Posterior vena cava (tissue), 2 donors: ENCODE measurements at places on chromosomes 11 and 22.

GRCh38 chr11:128948583-128948982, 5.9 kb upstream of the TP53AIP1 start:
- peak; percentile 30 for DNase-seq

DNA sequence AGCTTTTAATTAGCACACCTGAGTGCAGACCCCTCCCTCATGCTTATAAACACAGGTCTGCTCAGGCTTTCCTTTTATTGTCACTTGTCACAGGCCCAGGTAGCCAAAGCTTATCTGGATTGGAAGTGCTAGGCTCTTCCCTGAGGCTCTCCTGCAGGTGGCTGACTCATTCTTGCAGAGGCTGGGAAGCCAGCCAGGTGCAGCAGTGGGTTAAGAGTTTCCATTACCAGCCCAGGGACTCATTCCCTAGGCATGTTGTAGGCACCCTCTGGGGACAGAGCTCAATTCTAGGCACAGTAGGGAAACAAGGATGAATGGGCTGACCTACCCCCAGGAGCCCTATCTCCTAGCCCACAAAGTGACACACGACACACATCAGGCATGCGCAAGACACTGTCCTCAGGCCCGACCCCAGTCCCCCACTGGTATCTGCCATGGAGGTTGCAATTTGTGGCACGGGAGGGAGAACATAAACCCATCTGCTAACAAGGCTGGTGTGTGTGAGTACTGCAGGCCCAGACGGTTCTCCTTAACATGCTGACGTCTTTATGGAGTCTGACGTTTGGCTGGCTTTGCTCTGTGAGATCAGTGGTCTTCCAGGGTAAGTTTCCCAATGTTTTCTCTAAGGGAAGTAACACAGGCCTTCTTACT, 94.2 kb downstream of the ABTB2 start:
- DNase-seq = no peak

DNA sequence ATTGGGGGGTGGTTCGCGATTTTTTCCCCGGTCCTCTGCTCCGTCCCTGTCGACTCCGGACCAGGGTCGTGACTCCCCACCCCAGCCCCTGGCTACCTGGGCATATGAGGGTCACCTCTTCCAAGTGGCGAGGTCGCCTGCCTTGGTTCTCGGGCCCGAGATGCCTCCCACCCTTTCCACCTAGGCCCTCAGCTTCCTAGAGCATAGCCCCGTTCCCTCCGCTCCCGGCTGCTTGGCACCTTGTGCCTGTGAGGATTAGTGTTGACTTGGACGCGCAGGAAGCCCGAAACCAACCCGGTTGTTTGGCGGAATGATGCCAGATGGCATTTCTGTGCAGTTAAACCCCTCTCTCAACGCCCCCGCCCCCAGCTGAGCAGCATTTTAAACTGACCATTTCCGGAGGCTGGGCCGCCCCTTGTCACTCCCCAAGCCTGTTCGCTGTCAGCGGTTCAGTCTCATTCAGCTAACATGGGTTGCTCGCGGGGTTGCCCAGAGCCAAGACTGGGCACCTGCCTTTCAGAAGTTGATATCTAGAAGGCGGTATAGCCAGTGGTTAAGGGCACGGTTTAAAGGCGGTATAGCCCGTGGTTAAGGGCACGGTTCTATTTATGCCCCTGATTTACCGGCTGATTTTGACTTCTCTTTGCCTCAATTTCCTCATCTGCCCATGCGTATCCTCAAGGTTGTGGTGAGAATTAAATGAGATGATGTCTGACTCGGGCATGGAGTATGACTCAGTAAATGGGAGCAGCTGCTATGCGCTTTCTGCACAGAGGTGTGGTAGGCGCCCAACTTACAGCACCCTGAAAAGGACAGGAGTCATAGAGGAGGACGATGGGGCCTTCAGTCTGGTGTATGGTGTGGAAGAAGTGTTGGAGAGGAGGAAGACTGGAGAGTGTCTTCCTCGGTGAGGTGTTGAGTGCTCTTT, 639 bp downstream of the INCENP start:
- DNase-seq = peak; percentile 77

GRCh38 chr22:40567626-40568328, 68.7 kb downstream of the MRTFA start:
- no peak for DNase-seq

- DNase-seq = peak; percentile 49
These were observed 21.9 kb downstream of the TPBGL start for GRCh38 chr11:75262436-75262835.

GRCh38 chr11:85167471-85167870, 459.7 kb downstream of the DLG2 start:
- DNase-seq = no peak

- DNase-seq = no peak
These were observed 1.4 kb downstream of the CELSR1 start for GRCh38 chr22:46535876-46536536.

DNA sequence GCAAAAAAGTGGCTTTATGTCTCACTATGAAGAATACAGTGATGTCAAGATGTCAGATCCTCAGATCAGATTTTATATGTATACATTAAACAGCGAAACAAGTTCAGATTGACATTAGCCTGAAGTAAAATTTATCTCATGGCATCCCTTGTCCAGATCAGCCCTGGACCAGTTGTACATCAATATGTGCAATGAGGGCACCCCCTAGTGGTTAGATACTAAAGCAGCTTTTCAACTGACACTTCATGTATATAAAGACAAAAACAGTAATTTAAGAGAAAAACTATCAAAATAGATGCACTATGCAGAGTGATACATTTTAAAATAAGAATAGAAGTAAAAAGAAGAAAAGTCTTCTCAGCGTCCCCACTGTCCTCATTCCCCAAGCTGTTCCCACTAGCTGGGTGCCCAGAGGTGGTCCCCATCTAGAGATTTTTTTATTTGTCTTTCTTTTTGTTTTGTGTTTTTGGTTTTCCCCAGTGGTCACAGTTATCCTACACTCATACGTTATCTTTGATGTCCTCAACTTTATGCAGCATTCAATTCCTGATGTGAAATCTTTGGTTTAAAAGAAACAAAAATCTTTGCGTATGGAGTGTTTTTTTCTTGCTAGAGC, 2193.4 kb upstream of the RAG2 start:
- no peak for DNase-seq

DNA sequence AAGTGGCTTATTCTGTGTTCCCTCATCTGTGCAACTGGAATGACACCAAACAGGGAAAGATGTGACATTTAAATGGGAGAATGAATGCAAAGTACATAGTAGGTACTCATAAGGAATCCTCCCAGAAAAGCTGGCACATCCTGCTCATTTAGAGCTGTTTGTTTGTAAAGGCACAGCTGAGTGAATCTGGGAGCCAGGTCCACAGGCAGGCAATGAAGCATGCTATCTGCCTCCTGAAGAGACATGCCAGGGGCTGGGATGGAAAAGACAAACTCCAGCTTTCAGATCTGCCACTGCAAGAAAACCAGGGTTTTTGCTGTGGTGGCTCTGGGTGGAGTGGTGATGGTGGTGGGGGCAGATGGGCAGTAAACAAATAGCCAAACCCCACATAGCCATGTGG, 150.1 kb downstream of the TENM4 start:
- DNase-seq = no peak

- DNase-seq = no peak
These were observed 12.8 kb downstream of the PMM1 start for GRCh38 chr22:41576877-41577276.

DNA sequence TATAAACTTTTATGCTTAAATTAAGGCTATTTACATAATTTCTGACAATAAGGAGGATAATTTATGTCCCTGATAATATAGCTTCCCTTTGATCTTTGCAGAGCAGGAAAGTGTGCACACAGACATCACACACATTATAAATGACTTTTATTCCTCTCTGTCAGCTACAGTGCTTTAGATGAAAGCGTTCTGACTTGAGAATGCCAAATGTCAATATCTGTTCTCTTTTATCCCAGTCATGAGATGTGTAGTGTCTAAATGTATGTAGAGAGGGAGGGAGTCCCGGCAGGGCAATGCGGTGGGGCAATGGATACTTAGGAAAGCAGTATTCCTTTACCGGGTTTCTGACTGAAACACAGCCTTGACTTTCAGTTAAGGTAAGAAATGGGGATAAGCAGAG, 225.4 kb upstream of the CHORDC1 start:
- no peak for DNase-seq

DNA sequence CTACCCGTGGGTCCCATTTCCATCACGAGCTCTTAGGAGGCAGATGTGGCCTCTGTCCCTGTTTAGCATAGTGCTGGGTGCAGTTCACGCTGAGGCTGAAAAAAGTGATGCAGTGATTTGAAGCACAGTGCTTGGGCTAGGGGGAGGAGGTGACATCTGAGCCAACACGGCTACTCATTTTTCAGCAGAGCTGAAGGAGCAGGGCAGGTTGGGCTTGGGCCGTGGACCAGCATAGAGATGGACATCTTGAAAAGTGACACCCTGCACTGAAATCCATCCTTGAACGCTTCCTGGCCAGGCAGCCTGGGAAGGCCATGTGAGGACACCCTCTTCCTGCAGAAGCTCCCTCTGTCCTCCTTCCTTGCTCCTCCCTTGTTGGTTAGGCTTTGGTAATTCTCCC, 66.4 kb downstream of the ADAMTS15 start:
- no peak for DNase-seq

DNA sequence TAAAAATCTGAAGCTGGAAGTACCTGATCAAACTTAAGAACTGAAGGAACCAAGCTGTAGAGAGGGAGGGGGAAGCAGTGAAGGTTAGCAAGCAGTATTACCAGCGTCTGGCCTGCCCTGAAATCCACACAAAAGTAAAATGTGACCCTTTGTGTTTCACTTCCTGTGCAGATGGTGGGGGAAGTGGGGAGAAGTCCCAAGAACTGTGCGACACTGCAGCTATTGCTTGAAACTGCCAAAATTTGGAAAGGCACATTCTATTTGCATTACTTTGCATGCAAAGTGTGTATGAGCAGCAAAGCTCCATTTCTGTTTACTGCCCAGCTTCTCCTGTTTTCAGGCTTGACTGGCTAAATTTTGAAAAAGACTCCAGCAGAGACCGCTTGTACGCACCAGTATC, 72.1 kb upstream of the BMAL1 start:
- DNase-seq = no peak

DNA sequence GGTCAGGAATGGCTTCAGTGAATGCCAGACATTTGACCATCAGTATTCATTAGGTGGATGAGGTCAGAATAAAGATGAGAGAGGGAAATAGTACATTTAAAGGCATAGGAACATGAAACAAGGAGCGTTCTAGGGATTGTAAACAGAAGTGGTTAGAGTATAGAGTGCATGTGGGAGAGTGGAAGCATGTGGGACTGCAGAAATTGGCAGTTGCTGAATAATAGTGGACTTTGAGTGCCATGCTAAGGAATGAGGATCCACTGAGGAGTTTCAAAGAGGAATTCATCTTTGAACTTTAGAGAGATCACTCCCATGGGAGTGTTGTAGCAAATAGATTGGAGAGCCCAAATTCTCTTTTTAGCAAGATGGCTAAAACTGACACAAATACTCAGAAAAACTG, 7.9 kb downstream of the RNF169 start:
- DNase-seq = no peak

- no peak for DNase-seq
These were observed 100.2 kb downstream of the SYN3 start for GRCh38 chr22:32958001-32958400.

- DNase-seq = peak; percentile 64
These were observed 31.7 kb downstream of the LIF start for GRCh38 chr22:30214703-30215407.

- DNase-seq = no peak
These were observed 17.3 kb downstream of the RNH1 start for GRCh38 chr11:489610-490185.

DNA sequence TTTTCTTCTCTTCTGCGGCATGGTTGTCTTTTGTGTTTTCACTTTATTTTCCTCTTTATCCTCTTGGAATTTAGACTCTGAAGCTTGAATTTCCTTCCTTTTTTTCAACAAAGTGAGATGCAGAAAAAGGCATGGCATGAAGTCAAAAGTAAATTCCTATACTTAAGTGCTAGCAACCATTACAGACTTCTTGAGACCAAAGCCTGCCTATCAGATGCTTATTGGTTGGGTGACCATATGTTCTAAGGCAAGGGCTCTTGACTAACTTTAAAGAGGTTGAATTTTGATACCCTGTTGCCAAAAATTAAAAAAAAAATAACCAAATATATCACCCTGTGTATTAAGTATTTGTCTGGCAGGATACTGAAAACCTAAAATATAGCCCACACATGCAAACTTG, 237.4 kb downstream of the TMEM135 start:
- DNase-seq = no peak

DNA sequence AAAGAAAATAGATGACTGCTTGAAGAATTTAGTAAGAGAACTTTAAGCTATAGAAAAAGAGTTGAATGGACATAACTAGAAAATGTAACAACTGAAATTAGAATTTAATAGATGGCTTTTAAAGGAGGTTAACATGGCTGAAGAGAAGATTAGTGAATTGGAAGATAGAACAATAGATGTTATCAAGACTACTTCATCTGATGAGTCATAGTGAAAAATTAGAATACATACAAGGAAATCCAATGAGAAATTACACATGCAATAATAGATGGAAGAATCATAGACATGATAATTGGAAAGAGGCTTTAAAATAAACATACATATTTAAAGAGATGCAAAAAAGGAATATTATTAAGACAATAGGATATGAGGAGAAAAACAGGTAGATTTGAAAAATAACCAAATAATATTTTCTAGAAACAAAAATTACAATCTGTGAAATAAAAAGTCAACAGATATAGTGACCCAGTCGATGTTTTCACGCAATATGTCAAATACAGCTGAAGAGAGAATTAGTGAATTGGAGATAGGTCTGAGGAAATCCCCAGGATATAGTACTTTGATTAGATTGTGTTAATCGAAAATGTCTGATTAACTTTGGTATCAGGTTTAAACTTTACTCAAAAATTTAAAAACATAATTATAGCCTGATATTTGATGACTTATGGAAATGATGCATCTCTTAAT, 28.2 kb downstream of the CAT start:
- DNase-seq = no peak

- no peak for DNase-seq
These were observed 90.9 kb downstream of the PDHX start for GRCh38 chr11:35007277-35007676.

DNA sequence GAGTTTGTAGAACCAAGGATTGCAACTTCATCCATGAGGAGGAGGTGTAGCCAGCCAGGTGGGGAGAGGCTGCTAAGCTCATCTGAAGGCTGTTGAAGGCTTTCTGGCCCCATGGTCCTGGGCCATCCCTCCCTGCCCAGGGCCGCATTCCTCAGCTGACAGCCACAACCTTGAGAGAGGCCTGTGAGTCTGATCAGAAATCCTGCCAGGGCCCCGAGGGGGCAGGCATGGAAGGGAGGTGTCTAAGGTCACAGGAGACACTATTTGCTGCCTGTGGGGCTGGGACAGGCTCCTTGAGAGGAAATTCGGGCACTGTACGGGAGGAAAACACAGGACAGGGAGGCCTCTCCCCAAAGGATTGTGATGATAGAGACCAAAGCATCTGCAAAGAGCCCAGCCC, 88.1 kb upstream of the IGLL5 start:
- DNase-seq = peak; percentile 60
